SK-MEL-5 (cell line): ENCODE measurements at places on chromosomes 16 and 17.

DNA sequence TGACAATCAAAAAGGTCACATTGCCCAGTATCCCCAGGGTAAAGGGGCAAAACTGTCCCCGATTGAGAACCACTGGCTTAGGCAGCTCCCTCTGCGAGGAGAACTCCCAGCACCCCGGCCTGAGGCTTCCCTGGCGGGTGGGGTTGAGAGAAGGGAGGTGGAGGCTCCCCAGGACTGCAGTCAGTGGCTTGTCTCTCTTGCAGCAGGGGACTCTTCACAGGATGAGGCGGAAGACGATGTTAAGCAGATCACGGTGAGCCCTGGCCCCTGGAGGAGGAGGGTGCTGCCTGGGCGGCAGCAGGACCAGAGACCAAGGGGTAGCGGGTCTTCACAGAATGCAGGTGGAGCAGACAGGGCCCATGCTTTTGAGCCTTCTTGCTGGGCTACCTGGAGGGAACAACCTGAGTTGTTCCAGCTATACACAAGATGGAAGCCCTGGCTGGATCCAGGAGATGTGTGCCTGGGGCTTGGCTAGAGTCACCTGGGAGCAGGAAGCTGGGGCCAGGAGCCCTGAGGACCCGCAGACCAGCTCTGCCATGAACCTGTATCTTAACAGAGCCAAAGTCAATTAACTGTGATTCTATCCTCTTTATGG, 16.8 kb downstream of the POLR3E start:
- no peak for DNase-seq

DNA sequence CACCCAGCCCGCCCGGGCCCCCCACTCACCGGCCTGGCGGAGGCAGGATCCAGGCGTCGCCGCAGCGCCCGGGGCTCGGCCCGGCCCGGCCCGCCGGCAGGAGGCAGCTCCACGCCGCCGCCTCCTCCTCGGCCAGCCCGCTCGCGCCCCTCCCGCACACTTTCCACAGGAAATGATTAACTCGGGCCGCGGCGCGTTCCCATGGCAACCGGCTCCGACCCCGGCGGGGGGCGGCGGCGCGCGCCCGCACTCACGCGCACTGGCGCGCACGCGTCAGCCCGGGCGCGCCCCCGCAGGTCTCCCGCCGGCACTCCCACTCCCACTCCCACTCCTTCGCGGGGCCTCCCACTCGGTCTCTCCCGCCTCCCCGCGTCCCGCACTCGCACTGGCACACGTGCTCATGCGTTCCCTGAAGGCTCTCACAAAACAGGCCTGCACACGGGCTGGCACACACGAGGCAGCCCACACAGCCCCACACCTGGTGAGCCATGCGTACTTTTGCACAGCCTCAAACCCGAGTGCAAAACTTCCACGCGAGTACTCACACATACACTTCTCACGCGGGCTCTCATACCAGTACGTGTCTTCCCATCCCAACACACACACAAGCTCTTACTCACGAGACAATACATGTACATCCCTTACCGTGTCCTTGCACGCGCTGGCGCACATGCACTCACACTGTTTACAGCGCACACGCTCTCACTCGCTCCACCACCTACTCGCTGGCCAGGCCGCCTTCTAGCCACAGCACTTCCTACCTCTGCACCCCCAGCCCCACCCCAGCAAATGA, at the start of gene KIFC3:
Gene KIFC3 (minus strand): TSS at position 151 of the 793 bp plus-strand sequence. CDS start 4,248 bp downstream, outside the sequence.
- peak; percentile 71 for DNase-seq

GRCh38 chr16:84503751-84504395, 586 bp downstream of the MEAK7 start:
- DNase-seq: no peak

DNA sequence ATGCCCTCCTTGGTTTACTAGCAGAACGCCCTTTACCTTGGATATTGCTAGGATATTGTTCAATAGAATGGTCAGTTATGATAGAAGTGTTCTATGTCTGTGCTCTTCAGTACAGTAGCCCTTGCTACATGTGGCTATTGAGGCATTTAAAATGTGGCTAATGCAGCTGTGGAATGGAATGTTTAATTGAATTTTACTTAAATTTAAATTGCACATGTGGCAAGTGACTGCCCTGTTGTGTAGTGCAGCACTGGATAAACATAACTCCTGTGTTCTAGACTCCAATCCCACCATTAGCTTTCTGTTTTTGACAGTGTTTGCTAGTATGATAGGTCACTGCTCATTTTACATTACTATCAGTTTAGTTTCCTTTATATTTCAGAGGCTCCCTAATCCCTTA, 29.9 kb downstream of the RAD51C start:
- DNase-seq: no peak

GRCh38 chr16:79721270-79721669, 120.7 kb upstream of the MAF start:
- DNase-seq: no peak

- DNase-seq: no peak
Observed at GRCh38 chr17:4711661-4712181, 1.3 kb downstream of the ARRB2 start.

GRCh38 chr16:85567935-85568334, 45.2 kb upstream of the GSE1 start:
- DNase-seq: no peak

GRCh38 chr16:4136229-4136813, 20.1 kb upstream of the ADCY9 start:
- peak; percentile 14 for DNase-seq

GRCh38 chr17:17015230-17015629, 27.0 kb upstream of the MPRIP start:
- DNase-seq: no peak

GRCh38 chr17:6172642-6173330, 102.6 kb downstream of the WSCD1 start:
- DNase-seq: no peak

- DNase-seq: peak; percentile 83
Observed at GRCh38 chr16:66961065-66961744, at the start of gene CES3. Gene CES3 (plus strand): TSS chr16:66961266. CDS start chr16:66961308, 42 bp downstream.

DNA sequence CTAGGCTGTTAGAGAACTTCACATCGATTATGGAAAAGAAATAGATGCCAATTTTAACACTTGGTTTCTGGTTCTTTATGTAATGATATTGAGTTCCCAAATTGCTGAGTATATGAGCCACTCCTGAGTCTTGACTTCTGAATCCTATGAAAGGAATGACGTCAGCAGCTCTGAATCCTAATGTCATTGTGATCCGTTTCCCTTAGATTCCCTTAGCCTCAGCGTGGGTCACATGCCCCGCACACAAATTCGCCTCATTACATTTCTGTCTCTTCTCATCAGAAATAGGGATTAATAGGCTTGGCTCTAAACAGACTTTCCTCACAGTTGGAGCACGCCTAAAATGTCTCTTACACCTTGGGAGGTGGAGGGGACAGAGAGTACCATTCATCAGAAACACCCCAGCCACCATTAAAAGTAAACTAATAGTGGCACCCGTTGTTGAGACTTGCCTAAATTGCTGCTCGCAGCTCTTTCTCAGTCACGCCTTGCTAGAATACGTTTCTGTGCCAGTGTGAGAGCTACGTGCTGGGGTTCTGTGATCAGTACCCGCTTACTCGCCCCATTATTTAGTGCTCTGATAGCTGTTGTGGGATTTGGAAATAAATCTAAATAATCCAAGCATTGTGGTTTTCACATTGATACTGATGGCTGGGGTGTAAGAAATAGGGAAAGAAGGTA, 7.1 kb downstream of the MRM3 start:
- peak; percentile 13 for DNase-seq

GRCh38 chr16:26993963-26994362, 72.8 kb upstream of the C16orf82 start:
- DNase-seq: no peak

GRCh38 chr16:83574388-83574787, 233.4 kb upstream of the HSBP1 start:
- no peak for DNase-seq

- DNase-seq: no peak
Observed at GRCh38 chr16:84241778-84242177, 2.0 kb upstream of the KCNG4 start.

DNA sequence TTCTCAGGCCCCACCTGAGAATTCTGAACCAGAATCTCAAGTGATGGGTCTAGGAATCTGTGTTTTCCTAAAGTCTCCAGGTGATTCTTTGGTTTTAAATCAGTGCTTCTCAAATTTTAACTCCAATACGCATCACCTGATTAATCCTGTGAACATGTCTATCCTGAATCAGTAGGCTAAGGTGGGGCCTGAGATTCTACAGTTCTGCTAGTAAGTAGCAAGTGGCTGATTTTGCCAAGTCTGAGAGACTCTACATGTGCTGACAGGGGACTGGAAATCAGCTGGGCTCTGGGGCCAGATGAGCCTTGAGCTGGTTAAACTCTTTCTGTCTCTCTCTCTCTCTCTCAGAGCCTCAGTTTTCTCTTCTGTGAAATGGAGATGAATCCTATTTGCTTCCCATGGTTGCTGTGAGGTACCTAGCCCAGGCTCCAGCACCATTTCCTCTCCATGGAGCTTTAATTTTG, 9.0 kb downstream of the CCR7 start:
- no peak for DNase-seq

DNA sequence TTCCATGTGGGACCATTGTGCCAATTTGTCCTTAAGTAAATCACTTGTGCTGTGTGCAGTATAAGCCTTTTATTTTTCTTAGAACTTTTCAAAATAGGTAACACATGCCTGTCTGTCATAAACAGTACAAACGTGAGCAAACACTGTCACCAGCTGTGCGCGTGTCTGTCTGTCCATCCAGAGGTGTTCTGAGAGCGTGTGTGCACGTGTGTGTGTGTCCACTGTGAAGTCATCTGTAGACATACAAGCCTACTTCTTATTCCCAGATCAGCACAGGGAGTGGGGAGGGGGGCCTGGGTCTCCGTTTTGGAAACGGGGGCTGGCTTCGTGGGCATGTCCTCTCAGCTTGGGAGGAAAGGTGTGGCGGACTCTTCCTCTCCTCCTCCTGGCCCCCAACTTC, 9.4 kb downstream of the TMEM235 start:
- no peak for DNase-seq

DNA sequence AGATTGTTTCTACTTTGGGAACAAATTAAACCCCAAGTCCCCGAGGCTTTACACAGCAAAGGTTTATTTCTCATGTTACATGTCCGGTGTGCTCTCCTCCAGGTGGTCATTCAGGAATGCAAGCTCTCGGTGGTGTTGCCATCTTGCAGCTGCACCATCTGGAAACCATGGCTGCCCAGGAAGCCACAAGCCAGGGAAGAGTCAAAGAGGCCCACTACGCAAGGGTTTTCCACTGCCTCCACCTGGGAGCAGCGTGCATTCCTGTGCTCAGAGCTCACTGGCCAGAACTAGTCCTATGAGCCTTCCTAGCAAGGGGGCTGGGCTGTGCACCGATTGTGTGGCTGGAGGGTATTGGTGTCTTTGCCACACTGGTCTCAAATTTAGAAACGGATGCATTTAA, 128.8 kb upstream of the FOXF1 start:
- no peak for DNase-seq

DNA sequence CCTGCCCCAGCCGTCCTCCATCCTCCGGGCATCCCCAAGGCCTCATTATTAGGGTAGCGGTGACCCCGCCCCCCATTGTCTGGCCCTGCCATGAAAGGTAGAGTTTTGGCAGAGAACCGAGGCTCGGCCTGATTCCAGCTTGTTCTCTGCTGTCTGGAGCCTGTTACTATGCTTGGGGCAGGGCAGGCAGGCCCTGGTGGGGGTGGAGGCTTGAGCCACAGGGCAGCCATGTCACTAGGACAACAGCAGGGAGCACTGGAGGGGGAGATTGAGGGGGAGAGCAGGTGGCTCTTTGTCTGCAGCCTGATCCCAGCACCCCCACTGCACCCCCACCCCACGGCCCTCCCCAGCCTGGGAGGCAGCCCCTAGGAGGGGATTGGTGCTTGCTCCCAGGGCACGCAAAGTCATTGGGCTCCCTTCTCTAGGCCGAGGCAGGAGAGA, 15.4 kb downstream of the RHBDL3 start:
- no peak for DNase-seq

DNA sequence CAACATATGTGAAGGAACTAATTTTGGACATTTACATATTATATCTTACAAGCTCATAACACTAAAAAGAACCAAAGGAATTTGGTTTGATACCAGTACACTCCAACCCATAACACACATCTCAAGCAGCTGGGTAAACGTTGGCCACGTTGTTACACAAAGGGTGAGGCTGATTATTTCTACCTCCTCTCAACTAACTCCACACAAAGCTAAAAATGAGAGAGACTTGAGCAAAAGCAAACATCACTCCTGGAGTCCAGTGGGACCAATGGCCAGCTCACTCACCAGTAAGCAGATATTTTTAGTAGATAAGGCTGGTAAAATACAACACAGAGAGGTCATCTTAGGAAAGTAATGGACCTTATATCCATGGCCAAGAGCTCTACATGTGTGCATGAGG, 207.6 kb downstream of the MRTFB start:
- DNase-seq: no peak

- peak; percentile 37 for DNase-seq
Observed at GRCh38 chr17:64554028-64554637, 47.4 kb downstream of the CEP95 start.

DNA sequence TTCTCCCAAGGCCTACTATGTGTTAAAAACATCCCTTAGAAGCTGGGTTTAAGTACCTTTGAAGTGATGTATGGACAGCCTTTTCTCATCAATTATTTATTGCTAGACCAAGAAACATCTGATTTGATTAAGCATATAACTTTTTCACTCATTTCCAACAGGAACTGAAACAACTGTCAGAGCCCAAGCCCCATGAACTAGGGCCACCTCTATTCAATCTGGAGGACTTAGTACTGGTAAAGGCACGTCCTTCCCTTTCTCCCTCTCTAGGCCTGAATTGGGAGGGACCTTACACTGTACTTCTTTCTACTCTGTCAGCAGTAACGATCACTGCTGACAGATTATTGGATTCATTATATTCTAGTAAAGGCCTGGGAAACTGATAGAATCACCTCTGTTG, 612.0 kb upstream of the CDH8 start:
- no peak for DNase-seq

GRCh38 chr17:14135906-14136590, 66.7 kb downstream of the COX10 start:
- DNase-seq: no peak

- DNase-seq: no peak
Observed at GRCh38 chr17:32870027-32870670, 6.8 kb downstream of the MYO1D start.

- DNase-seq: no peak
Observed at GRCh38 chr16:19384656-19385055, 33.0 kb upstream of the TMC5 start.

DNA sequence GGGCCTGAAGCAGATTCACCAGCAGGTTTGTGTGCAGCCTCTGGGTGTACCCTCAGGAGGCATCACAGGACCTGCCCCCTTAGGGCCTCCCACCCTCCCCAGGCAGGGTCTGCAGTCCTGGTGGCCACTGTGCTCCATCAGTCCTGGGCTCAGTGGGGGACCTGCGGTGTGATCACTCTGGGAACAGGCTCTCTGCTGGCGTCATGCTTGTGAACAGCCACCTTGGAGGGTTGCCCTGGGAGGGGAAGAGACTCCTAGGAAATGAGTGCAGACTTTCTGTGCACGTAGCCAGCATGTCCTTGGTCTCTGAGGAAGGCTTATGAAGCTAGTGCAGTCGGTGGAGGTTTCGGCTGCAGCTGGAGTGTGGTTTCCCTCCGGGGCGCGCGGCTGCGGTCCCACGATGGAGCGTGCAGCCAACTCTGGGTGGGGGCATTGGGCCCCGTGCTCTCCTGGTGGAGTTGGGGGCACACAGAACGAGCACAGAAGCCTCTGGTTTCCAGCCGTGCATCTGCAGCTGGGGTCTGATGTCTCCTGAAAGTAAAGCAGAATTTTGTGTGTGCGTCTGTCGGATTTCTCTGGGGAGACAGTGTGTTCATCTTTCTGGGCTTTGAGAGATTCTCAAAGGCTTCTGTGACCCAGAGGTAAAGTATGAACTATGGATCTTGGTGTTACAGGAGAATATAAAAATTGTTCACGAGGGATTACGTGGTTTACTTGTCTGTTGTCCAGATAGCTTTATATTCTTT, 68.1 kb upstream of the ZNF750 start:
- DNase-seq: no peak
